Glutamatergic neuron (in vitro differentiated cells): ENCODE measurements at places on chromosomes 1 and 21. TPM values are rescaled to one million over a fixed set of nuclear protein-coding genes. Genes with fewer than 3 reads are reported as not detected.

The FCRL2 gene
- not detected for total RNA-seq

The RAD54L gene
- total RNA-seq, result 4.6 TPM

DNA sequence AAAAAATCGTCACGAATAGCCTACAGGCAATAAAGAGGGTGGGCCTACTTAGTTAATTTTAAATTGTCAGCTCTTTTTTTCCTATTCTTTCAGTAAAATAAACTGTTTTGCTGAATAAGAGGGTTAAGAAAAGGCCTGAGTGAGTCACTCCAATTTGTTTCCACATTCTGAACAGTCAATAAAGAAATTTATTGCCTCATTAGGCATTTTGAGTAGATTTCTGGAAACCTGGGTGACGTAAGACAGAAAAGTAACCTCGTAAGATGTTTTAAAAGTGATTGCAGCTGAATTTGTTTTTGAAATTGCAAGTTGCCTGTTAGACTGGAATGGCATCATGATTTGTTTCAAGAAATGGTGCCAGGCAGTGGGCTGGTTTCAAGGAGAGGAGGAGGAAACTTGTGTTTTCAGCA lies 439.3 kb downstream of the USP25 start:
- no peak overlapping the region for H3K27ac ChIP-seq
- no peaks in the 10 kb centered on the region for H3K4me1 ChIP-seq
- no peaks in the 10 kb centered on the region for H3K27me3 ChIP-seq

DNA sequence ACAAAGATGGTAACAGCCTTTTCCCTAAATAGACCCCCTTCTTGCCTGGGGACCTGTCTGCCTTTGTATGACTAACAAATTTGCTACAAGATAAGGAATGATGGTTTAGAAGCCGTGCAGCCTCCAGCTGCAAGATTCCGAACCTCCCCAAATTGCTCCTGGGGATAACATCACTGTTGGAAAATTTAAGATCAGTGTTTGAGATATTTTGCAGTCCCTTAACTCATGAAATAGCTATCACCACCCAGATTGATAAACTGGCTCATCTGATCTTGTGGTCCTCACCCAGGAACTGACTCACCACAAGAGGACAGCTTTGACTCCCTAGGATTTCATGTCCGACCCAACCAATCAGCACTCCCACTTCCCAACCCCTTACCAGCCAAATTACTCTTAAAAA lies 254.7 kb downstream of the USH2A start:
- no peak overlapping the region for H3K4me3 ChIP-seq
- no peak overlapping the region for H3K27ac ChIP-seq
- H3K27me3 ChIP-seq, result no peaks in the 10 kb centered on the region
- H3K36me3 ChIP-seq, result no peaks in the 10 kb centered on the region
- DNase-seq, result no peak

- peaks cover 2% of the 10 kb centered on the region for H3K27me3 ChIP-seq
- DNase-seq, result no peak
- no peaks in the 10 kb centered on the region for H3K36me3 ChIP-seq
- no peak overlapping the region for H3K4me3 ChIP-seq
- H3K4me1 ChIP-seq, result no peaks in the 10 kb centered on the region
Measured at GRCh38 chr1:63255153-63255552, 67.2 kb upstream of the FOXD3 start.

DNA sequence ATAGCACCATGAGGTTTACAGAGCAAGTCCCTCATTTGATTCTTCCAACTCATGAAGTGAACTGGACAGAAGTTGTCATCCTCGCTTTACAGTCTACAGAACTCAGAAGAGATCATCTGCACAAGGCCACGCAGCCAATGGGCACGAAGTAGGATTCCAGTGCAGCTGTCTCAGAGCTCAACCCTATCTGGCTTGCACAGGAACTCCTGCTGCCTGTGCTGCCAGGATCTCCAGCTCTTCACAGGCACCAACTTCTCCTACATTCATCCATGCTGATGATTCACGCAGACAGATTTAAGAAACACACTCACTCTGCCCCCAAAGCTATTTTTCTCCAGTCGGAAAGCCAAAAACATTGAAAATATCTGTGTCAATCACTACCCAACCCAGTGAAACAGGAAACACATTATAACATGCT lies 157.0 kb downstream of the RERE start:
- no peak overlapping the region for H3K4me3 ChIP-seq
- no peak for DNase-seq
- peaks cover 7% of the 10 kb centered on the region for H3K4me1 ChIP-seq
- no peak overlapping the region for H3K27ac ChIP-seq

DNA sequence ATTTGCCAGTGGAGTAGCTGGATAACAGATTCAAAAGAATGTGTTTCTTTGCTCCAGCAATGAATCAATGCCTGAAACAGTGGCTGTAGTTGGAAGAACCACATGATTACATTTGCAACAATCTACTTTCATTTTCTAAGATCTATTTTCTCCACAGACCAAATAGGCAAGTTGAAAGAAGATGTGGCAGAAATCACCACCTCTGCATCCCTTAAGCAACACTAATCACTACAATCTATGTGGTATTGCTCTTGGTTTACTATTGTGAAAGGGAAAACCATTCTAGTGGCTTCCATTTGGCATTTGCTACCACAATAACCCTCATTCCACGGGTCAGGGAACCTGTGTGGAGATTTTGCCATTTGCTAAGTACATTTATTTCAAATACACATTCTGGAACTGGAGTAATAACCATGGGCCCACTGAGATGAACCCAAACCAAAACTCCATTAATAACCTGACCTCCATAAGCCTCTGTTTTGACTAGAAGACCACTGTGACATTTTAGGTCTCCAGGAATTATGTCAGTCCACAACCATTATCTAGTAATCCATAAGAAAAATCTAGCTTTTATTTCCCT lies 66.3 kb downstream of the C1orf185 start:
- no peak overlapping the region for H3K27ac ChIP-seq
- no peak for DNase-seq
- no peaks in the 10 kb centered on the region for H3K27me3 ChIP-seq
- H3K4me3 ChIP-seq, result no peak overlapping the region
- H3K36me3 ChIP-seq, result no peaks in the 10 kb centered on the region

DNA sequence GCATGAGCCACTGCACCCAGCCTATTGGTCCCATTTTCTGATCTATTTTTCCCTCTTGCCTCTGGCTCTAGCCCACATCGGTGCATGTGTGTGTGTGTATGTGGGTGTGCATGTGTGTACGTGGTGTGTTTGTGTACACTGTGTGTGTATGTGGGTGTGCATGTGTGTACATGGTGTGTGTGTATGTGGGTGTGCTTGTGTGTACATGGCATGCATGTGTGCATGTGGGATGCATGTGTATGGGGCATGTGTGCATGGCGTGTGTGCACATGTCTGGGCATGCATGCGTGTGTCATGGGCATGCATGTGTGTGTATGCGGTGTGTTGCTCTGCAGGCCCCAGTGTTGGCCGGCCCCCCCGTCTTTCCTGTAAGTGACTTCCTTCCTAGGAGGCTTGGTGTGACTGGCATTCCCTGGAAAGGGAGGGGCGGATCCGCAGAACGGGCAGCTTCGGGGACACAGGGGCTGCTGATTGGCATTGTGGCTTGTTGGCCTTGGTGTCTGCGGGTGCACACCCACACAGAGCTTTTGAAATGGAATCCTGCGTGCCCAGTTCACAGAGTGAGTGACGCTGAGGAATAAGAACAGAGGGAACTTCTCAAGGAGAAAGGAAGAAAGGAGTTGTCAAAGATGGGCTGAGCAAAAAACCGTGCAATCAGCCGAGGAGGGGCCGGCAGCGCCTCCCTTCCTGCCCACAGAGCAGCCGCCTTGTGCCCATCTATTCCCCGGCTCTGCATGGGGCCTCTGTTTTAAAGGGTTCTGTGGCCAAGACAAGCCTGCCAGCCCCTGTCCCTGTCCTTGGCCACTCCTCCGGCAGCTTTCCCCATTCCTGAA lies 8.0 kb downstream of the PDXK start:
- peak overlapping the region; percentile 95 for H3K27ac ChIP-seq
- H3K4me1 ChIP-seq, result peaks cover 22% of the 10 kb centered on the region
- no peak for DNase-seq
- H3K27me3 ChIP-seq, result peaks cover 18% of the 10 kb centered on the region

DNA sequence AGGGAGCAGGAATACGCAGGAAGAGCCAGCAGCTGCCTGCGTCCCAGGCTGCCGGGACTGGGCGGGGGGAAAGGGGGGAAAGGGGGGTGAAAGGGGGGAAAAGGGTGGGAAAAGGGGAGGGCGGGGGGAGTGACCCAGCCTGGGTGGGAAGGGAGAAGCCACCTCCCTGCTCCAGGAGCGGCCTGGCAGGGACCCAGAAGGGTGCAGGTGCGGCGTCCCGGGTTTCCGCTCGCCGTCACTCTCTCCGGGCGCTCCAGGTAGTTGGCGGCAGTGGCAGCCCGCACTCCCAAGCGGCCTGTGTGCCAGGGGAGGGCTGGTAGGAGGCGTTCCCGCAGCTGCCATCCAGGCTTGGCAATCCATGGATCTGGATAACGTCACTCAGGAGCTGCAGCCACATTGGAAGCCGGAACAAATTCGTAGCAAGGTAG lies 141.0 kb upstream of the NGF start:
- H3K36me3 ChIP-seq, result no peaks in the 10 kb centered on the region
- no peak for DNase-seq
- H3K27me3 ChIP-seq, result peaks cover 3% of the 10 kb centered on the region
- no peak overlapping the region for H3K27ac ChIP-seq
- no peak overlapping the region for H3K4me3 ChIP-seq

The ZBTB40 gene
- 25.7 TPM for total RNA-seq

DNA sequence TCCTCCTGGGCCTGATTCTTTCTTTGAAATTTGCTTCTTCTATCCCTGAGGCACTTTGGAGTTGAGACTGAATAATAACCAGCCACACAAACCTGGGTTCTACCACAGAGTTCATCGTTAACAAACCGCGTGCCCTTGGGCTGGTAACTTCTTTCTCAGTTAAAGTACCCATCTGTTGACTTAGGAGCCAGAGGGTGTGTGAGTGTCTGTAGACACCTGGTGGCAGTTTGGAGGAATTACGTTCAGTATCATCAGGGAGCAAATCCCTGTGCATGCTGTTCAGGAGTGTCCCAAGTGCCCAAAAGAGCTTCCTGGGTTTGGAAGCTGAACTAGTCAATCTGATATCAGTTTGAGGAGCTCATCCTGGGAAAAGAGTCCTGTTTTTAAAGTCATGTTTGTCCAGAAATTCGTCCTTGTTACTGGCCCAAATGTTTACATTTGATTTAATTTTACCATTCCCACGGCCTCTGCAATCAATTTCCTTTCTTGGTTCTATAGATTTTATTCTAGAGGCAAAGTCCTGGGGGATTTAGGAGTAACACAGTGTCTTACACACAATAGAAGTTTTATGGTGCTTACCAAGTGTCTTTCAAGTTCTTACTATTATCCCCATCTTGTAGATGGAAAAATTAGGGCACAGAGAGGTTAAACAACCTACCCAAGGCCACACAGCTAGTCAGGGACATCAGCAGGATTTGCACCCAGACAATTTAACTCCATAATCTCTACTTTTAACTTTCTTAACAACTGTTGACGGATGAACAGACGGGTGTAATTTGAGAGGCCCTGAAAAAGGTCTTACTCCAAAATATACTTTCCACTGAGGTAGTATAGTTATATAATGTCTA lies 26.7 kb upstream of the RPTN start:
- no peak overlapping the region for H3K27ac ChIP-seq
- H3K27me3 ChIP-seq, result peaks cover 3% of the 10 kb centered on the region
- no peak overlapping the region for H3K4me3 ChIP-seq
- H3K36me3 ChIP-seq, result no peaks in the 10 kb centered on the region

- no peak for DNase-seq
- peaks cover 4% of the 10 kb centered on the region for H3K36me3 ChIP-seq
- peaks cover 9% of the 10 kb centered on the region for H3K27me3 ChIP-seq
- H3K27ac ChIP-seq, result no peak overlapping the region
- peaks cover 45% of the 10 kb centered on the region for H3K4me1 ChIP-seq
Measured at GRCh38 chr1:230823426-230823825, 44.9 kb downstream of the C1orf198 start.

DNA sequence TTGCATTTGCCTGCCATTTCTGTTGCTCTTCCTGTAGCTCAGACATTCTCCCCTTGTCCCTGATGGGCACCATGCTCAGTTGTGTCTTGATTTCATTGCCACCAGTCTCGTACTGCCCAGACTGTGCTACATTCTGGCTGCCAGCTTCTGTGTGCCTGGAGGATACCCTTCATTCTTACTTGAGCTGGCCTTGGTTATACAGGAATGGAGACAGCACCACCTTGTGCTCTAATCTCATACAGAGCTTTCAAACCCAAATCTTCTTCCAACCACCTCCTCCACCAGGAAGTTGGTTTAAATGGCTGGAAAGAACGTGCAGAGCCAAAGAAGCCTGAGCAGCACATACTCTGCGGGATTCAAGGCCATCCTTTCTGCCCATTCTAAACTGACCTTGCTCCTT lies 165.3 kb downstream of the SLC35F3 start:
- H3K4me1 ChIP-seq, result no peaks in the 10 kb centered on the region
- H3K4me3 ChIP-seq, result no peak overlapping the region
- DNase-seq, result no peak
- H3K27me3 ChIP-seq, result peaks cover 4% of the 10 kb centered on the region

GRCh38 chr21:39141502-39141901 lies 41.7 kb downstream of the PSMG1 start:
- H3K36me3 ChIP-seq, result peaks cover 6% of the 10 kb centered on the region
- peaks cover 21% of the 10 kb centered on the region for H3K4me1 ChIP-seq
- peak overlapping the region; percentile 7 for H3K4me3 ChIP-seq
- no peak for DNase-seq
- peak overlapping the region; percentile 93 for H3K27ac ChIP-seq

DNA sequence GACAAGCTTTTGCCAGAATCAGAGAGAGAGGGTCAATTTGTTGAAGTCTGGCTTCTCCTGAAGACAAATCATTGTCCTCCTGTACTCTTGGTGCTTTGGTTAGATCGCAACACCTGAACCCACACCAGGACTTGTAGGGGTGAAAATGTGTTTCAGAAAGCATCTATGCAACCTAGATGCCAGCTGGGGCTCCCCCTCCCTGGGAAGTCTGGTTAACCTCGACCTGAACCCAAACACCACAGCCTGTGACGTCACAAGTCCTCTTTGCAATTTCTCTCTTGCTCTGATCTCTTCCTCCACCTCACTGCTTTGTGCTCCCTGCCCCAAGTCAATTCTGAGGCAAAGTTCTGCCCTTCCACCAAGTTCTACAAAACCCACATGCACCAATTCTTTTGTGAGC lies 42.8 kb upstream of the USP24 start:
- DNase-seq, result no peak
- no peaks in the 10 kb centered on the region for H3K36me3 ChIP-seq
- peaks cover 4% of the 10 kb centered on the region for H3K27me3 ChIP-seq
- H3K4me1 ChIP-seq, result no peaks in the 10 kb centered on the region

The GJA5 gene
- not detected for total RNA-seq
